ENCODE measurements at places on chromosomes 12 and 14. TPM values are rescaled to one million over a fixed set of nuclear protein-coding genes. Genes with fewer than 3 reads are reported as not detected.

- DNase-seq, result no peak
Observed at GRCh38 chr14:68607867-68608573, 184.8 kb downstream of the ZFP36L1 start.

- DNase-seq, result no peak
Observed at GRCh38 chr12:81245458-81245857, 167.6 kb downstream of the ACSS3 start.

- DNase-seq, result no peak
Observed at GRCh38 chr14:51488569-51489220, 163.0 kb upstream of the FRMD6 start.

- peak; percentile 31 for DNase-seq
Observed at GRCh38 chr14:40847480-40847879, 759.2 kb upstream of the LRFN5 start.

TMEM121 gene
- total RNA-seq, result 7.1 TPM

Measured in MG63 (cell line).